ENCODE measurements at places on chromosomes 11 and 22.

DNA sequence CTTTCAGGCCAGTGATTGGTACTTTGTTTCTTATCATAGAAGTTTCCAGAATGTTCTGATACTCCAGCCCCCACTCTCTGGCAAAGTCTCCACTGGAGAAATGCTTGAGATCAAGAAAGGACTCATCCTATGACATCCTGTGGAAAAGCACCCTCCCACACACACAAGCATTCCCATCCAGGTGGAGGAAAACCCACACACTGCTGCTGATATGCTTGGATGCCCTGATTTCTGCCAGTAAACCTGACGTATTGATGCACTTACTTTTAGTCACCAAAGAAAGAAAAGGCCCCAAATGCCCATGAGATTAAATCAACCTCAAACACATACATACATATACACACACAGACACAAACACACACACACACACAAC lies 9.2 kb upstream of the SLC5A12 start:
- no peak for DNase-seq

GRCh38 chr22:48803948-48804810 lies 1023.5 kb downstream of the BRD1 start:
- DNase-seq: no peak

DNA sequence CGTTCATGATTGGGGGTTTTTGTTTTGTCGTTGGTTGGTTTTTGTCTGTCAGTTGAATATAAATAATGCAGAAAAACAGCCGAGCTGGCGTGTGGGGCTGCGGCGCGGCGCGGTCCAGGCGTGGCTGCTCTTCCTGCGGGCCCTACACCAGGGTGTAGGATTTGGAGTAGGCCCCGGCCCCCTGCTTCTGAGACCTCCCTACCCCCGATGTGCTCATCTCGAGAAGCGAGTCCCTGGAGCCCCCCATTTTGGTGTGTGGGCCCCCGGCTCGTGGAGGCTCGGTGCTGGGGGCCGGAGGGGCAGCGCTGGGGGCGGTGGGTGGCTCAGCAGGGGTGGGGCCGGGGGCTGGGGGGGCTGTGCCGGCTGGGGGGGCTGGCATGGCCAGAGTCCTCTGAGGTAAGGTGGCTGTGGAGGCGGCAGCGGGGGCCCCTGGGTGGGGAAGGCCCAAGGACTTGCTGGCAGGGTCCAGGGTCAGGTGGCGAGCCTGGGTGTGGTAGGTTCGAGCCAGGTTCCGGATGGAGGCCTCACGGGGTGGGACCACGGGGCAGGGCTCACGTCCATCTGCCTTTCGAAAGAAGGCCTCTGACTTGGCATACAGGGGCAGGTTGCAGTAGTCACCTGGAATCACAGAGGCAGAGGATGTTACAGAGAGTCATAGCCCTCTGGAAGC lies 100.7 kb downstream of the CEP164 start:
- no peak for DNase-seq

- DNase-seq: peak; percentile 42
These were observed 13.6 kb downstream of the BCL9L start for GRCh38 chr11:118911880-118912741.

- DNase-seq: no peak
These were observed 3.5 kb downstream of the ADM start for GRCh38 chr11:10308201-10308954.

DNA sequence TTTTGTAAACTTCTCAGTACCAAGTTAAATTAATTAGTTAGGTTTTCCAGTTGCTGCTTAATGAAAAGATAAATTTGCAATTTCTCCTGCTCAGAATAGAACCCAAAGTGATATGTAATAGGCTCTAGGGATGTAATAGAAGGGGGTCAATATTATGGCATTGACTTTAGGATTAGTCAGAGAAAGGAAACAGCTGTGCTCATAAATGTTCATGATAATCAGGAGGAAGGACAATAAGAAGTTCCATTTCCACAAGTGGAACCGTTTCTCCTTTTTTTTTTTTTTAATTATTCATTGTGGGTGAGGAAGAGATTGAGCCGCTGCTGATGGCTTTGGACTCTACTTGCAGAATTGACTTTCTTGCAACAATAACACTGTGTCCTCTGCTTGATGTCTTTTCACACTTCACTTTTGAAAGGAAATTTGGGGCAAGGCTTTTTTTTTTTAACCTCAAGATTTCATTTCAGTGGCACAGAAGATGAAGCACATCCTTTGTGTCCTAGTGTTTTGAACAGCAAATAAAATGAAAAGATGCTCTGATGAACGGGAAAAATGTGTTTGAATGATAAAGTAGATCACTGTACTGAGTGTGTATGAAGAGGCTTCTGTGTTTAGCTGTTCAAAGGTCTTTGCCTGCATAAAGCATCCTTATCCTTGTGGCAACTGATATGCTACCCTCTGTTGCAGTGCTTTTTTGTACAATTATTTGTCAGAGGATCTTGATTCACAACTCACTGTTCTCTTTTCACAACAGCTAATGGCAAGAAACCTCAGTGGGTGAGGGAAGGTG lies 62.4 kb downstream of the GAS2 start:
- no peak for DNase-seq
